Endothelial cell of coronary artery (primary cell): ENCODE measurements at places on chromosomes 6 and 20. TPM values are rescaled to one million over a fixed set of nuclear protein-coding genes. Genes with fewer than 3 reads are reported as not detected.

Gene SLC17A1
- not detected in 2 replicates for total RNA-seq

Gene VSTM2L
- 0.27 and 2.0 TPM in 2 replicates for total RNA-seq

Gene IMPG1
- not detected in 2 replicates for total RNA-seq

Gene EYS
- total RNA-seq = under 0.01 TPM in 1 of 2 replicates, not detected in the other

Gene TRIM38
- total RNA-seq = 7.4 and 9.1 TPM in 2 replicates

Gene HDGFL1
- not detected in 2 replicates for total RNA-seq

Gene OXT
- total RNA-seq = not detected in 2 replicates

Gene NRN1
- total RNA-seq = 23.5 and 26.3 TPM in 2 replicates

Gene WFDC10B
- total RNA-seq = not detected in 2 replicates

Gene CLIC5
- total RNA-seq = not detected in 2 replicates

Gene ZNF341
- total RNA-seq = 1.1 and 1.4 TPM in 2 replicates

Gene EMILIN3
- under 0.01 TPM in 1 of 2 replicates, not detected in the other for total RNA-seq

Gene EXOC2
- 41.0 and 43.0 TPM in 2 replicates for total RNA-seq

Gene MRPS10
- total RNA-seq = 35.6 and 39.9 TPM in 2 replicates

Gene COL12A1
- total RNA-seq = 9.0 and 26.4 TPM in 2 replicates

Gene ATP9A
- 21.2 and 21.8 TPM in 2 replicates for total RNA-seq

Gene TSHZ2
- total RNA-seq = not detected in 2 replicates

Gene ZDHHC14
- 5.0 and 6.5 TPM in 2 replicates for total RNA-seq

Gene CD93
- total RNA-seq = 442 and 546 TPM in 2 replicates

Gene ATAT1
- 3.0 and 3.1 TPM in 2 replicates for total RNA-seq

Gene AGER
- total RNA-seq = 0.36 and 0.66 TPM in 2 replicates

Gene NAA20
- 53.3 and 53.5 TPM in 2 replicates for total RNA-seq

Gene LY6G5C
- 1.1 and 1.3 TPM in 2 replicates for total RNA-seq

Gene BMP5
- total RNA-seq = not detected in 2 replicates

Gene INSM1
- total RNA-seq = not detected in 2 replicates

Gene SYNCRIP
- total RNA-seq = 68.6 and 72.8 TPM in 2 replicates

Gene TULP4
- 63.7 and 85.8 TPM in 2 replicates for total RNA-seq

Gene CNR1
- total RNA-seq = under 0.01 and 15.1 TPM in 2 replicates

Gene HCK
- not detected in 2 replicates for total RNA-seq
